Osteoblast (primary cell): ENCODE measurements at places on chromosomes 2 and 18. TPM values are rescaled to one million over a fixed set of nuclear protein-coding genes. Genes with fewer than 3 reads are reported as not detected.

The SPC25 gene
- 0.88 and 1.1 TPM in 2 replicates for total RNA-seq

- no peaks in the 10 kb centered on the region for H3K27me3 ChIP-seq
- no peak overlapping the region for H3K27ac ChIP-seq
- H3K4me1 ChIP-seq, result no peaks in the 10 kb centered on the region
- peaks cover 25% of the 10 kb centered on the region for H3K36me3 ChIP-seq
- H3K4me3 ChIP-seq, result no peak overlapping the region
- DNase-seq, result no peak
Observed at GRCh38 chr2:200417366-200417765, 92.5 kb downstream of the KCTD18 start.

GRCh38 chr18:50674307-50674980 lies 114.6 kb downstream of the MAPK4 start:
- H3K27me3 ChIP-seq, result no peaks in the 10 kb centered on the region
- no peaks in the 10 kb centered on the region for H3K4me1 ChIP-seq
- no peak overlapping the region for H3K4me3 ChIP-seq
- no peaks in the 10 kb centered on the region for H3K36me3 ChIP-seq
- no peak for DNase-seq

The LOXHD1 gene
- total RNA-seq, result not detected in 2 replicates

- no peak overlapping the region for H3K27ac ChIP-seq
- H3K36me3 ChIP-seq, result no peaks in the 10 kb centered on the region
- H3K27me3 ChIP-seq, result peaks cover 2% of the 10 kb centered on the region
- peaks cover 26% of the 10 kb centered on the region for H3K4me1 ChIP-seq
- DNase-seq, result no peak
Observed at GRCh38 chr2:69692424-69692823, 48.9 kb upstream of the AAK1 start.

DNA sequence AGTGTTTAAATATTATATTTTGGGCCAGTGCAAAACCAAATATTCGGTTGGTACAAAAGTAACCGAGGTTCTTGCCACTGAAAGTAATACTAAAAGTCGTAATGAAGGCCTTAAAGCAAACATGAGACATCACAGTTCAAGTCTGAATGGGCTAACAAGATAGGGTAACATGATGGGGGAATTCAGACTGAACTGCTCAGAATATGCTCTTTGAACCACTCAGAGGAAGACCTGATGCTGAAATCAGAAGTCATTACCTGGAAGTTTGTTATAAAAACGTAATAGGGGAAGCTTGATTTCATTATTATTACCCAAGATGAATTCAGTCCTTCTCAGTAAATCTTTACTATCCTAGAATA lies 26.6 kb downstream of the CDKL4 start:
- no peak overlapping the region for H3K4me3 ChIP-seq
- no peaks in the 10 kb centered on the region for H3K27me3 ChIP-seq
- no peaks in the 10 kb centered on the region for H3K36me3 ChIP-seq
- H3K27ac ChIP-seq, result no peak overlapping the region

DNA sequence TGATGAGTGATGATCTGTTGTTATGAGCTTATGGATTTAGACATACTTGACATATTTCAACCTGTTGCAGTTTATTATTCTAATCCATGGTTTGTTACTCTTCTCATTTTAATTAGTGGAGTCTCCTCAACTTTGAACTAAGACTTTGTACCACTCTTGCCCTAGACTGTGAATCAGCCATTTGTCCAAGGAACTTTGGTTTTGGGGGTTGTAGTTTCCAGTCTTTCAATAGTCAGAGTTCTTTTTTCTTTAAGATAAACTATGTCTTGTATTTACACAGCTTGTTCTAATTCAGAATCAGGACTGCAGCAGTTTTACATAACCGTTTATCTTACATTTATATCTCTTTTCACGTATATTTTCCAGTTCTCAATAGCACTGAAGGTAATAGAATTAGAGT lies 133.6 kb downstream of the GULP1 start:
- no peaks in the 10 kb centered on the region for H3K36me3 ChIP-seq
- no peak overlapping the region for H3K27ac ChIP-seq
- H3K4me3 ChIP-seq, result no peak overlapping the region
- no peaks in the 10 kb centered on the region for H3K27me3 ChIP-seq

GRCh38 chr2:238510911-238511613 lies 84.3 kb downstream of the ASB1 start:
- no peaks in the 10 kb centered on the region for H3K27me3 ChIP-seq
- no peak overlapping the region for H3K27ac ChIP-seq
- DNase-seq, result peak; percentile 65
- H3K36me3 ChIP-seq, result no peaks in the 10 kb centered on the region
- H3K4me3 ChIP-seq, result no peak overlapping the region
- peaks cover 8% of the 10 kb centered on the region for H3K4me1 ChIP-seq
